Suppressor macrophage (primary cell): ENCODE measurements at places on chromosomes 1 and 21.

- DNase-seq: no peak
Measured at GRCh38 chr1:2134266-2134620, 60.3 kb downstream of the FAAP20 start.

DNA sequence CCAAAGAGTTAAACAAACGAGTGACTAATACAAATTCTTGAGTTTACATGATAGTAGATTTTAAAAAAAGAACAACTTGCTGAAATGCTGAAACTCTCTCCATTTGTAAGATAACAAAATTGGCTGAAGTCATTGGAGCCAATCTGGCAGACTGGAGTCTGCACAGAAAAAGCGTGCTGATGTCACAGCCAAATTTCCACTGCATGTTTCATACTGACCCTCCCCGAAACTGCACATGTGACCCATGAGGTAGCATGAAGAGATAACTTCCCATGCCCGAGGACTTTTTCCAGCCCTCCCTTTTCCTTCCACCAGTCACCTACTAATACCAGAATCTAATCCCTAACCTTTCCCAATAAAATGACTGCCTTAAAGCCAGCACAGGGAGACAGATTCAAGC, 1.2 kb upstream of the LELP1 start:
- DNase-seq: no peak

- DNase-seq: no peak
Measured at GRCh38 chr1:55081188-55081904, 42.0 kb downstream of the PCSK9 start.

- DNase-seq: peak; percentile 93
Measured at GRCh38 chr1:192810253-192810880, 1.5 kb downstream of the RGS2 start.

- DNase-seq: no peak
Measured at GRCh38 chr1:244112636-244113035, 61.6 kb downstream of the ZBTB18 start.

GRCh38 chr21:37552496-37553029, 186.0 kb downstream of the DYRK1A start:
- no peak for DNase-seq

DNA sequence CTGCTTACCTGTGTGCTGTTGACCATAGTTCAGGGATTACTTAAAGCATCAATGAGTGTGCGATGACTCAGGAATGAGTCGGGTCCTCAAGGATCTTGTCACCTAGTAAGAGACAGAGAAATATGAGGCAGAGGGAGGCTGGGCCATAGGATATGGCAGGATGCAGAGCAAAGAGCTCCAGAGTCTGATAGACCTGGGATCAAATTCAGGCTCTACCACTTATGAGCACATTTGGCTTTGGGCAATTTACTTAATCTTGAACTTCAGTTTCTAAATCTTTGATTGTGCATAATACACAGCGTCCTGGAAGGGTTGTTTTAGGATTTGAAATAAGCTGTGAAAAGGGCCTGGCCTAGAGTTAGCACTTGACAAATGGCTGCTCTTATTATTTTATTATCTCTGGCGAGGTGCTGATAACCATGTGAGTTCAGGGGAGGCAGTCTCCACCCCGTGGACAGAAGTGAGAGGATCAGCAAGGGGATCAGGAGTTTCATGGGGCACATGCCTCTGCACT, 94.5 kb downstream of the ROR1 start:
- no peak for DNase-seq

DNA sequence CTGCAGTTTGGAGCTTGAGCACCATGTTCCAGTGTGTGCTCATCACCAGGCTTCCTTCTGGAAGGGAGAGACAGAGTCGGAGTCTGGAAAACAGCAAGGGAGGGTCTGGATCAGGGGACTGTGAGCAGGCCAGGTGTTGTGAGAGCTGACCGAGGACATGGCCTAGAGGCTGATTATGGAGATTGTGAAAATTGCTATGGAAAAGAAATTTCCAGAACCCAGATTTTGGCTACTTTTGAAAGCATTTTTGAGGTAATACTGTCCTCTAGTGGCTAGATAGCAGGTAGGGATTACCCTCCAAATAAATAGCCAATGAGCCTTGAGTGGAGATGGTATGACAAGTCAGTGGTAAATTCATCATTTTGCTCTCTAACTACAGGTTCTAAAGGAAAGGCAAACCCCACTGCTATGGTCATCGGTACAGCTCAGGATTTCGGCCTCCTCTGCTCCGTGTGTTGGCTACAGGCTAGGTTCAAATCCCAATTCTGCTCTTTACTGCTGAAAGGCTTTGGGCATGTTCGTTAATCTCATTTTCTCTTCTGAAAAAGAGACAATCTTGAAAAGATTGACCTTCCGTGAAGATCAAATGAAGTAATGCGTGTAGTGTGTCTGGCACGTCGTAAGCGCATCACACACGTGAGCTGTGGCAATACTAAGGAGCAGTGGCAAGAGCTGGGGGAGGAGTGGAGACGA, 1.0 kb upstream of the HAO2 start:
- DNase-seq: no peak

DNA sequence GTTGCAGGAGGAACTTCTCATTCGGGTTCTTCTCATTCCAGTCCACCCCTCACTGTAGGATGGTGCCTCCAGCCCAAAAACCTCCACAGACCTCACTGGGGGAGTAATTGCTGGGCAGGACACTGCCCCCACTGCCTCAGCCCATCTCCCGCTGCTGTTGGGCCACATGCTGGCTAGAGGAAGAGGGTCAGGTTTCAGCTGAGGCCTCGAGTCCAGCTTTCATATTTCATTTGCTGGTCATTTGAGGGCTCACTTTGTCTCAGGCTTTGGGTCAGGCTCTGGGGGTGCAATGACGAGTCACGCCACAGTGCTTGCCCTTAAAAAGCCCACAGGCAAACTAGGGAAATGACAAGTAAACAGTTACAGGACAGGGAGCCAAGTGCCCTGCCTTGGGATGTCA, 9.3 kb downstream of the CDK18 start:
- DNase-seq: no peak

GRCh38 chr1:170274131-170274501, 128.4 kb downstream of the NTMT2 start:
- no peak for DNase-seq

DNA sequence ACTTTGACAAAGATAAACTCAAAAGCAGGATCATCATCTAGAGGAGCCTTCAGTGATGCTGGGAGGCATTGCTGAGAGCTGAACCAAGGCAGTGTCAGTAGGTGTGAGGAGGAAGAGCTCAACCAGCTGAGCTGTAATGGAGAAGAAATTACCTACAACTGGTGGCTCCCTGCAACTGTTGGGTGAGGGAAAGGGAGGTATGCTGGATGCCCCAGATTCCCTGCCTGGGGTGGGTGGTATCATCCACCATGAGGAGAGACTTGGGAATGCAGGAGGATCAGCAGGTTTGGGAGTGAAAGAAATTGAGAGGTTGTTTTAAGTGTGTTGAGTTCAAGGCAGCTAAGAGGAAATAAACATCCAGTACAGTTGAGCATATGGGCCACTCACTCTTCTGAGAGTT, 199.8 kb downstream of the DNM3 start:
- DNase-seq: no peak

- DNase-seq: peak; percentile 50
Measured at GRCh38 chr1:117635805-117636204, 30.0 kb downstream of the TENT5C start.

DNA sequence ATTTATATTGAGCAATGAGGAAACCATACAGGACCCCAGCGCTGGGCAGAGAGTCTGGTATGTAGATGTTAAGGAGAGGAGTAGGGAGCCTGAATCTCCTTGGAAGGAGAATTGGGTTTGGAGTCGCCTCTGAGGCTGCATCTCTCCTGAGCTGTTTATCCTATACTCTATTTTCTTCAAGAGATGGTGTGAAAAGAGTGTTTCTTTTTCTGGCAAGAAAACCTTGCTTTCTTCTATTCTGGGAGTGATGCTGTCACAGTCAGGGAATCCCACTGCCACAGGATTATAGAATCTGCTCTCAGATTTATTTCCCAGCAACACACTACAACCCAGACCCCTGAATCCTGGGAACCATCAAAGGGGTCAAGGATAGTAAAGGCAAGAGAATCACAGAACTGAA, 3.3 kb downstream of the LURAP1 start:
- no peak for DNase-seq

- peak; percentile 31 for DNase-seq
Measured at GRCh38 chr1:157269656-157270375, 131.6 kb upstream of the ETV3 start.

DNA sequence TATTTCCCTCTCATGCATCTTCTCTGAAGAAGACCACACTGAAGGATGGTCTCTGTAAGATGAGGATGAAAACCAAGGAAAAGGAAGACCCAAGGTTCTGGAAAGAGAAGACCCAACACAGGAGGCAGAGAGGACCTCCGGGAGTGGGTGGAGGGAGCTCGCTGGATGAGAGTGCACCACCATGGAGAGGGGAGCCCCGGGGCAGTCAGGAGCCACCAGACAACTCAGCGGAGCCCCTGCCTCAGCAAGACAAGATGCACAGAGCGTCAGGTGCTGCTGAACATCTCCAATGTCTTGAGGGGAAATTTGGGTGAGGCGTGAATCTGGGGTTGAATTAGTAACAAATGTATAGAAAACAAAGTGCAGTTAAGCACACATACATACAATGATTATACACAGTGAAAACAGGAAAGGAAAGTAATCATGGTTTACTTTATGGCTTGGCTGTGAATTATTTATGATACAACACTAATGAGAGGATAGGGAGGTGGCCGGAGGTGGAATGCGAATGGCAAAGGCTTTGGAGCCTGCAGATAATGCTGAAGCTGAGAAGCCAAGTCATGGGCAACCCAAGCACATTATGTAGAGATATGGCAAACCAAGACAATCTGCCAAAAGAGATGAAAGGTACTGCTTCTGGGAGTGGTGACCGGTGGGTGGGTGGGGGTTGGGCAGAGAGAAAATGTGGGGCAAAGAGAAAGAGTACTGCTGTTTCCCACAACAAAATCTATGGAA, 80.4 kb upstream of the EDN2 start:
- no peak for DNase-seq

- no peak for DNase-seq
Measured at GRCh38 chr1:183597656-183598347, 7.5 kb upstream of the NCF2 start.

- DNase-seq: no peak
Measured at GRCh38 chr1:77673716-77674355, 8.6 kb downstream of the ZZZ3 start.

- DNase-seq: peak; percentile 95
Measured at GRCh38 chr1:32500387-32501209, 35.7 kb downstream of the ZBTB8B start.

DNA sequence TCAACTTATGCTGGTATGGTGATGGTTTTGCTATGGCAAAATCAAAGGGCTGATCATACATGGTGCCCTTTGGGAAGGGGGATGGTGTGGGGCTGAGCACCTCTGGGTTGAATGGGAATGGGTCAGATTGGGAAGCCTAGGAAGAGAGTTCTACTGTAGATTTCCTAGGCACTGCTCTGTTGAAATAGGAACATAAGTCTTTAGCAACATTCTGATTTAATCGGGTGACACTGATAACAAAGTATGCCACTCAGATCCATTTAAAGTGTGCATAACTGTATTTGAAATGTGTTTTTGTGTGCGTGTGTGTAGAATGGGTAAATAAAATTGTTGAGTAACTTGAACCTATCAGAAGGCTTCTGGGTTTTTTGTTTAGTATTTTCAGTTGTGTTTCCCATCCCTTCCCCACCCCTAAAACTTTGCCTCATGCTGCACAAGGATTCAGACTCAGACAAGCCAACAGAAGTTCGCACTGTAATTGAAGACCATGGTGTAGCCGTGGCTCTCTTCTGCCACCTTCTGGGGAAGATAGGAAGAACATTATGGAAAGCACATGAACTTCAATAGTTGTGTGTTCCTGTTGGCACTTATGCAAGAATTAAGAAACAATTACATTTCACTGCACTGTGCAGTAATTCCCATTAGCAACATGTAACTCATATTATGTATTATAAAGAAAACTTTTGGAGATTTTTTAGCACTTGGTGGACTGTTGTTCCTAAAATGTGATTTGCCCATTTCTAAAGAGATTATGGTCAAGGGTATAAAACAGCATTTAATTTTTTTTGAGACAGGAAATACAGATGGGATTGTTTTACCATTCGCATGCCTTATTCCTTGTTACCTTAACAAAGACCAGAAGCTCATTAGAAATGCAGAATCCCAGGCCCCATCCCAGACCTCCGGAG, 10.9 kb upstream of the C4BPB start:
- peak; percentile 85 for DNase-seq

GRCh38 chr1:199551967-199552565, 475.4 kb upstream of the NR5A2 start:
- DNase-seq: peak; percentile 86

GRCh38 chr1:164637461-164638375, 78.7 kb downstream of the PBX1 start:
- DNase-seq: no peak

- DNase-seq: peak; percentile 40
Measured at GRCh38 chr1:59903141-59903754, 23.3 kb downstream of the CYP2J2 start.

DNA sequence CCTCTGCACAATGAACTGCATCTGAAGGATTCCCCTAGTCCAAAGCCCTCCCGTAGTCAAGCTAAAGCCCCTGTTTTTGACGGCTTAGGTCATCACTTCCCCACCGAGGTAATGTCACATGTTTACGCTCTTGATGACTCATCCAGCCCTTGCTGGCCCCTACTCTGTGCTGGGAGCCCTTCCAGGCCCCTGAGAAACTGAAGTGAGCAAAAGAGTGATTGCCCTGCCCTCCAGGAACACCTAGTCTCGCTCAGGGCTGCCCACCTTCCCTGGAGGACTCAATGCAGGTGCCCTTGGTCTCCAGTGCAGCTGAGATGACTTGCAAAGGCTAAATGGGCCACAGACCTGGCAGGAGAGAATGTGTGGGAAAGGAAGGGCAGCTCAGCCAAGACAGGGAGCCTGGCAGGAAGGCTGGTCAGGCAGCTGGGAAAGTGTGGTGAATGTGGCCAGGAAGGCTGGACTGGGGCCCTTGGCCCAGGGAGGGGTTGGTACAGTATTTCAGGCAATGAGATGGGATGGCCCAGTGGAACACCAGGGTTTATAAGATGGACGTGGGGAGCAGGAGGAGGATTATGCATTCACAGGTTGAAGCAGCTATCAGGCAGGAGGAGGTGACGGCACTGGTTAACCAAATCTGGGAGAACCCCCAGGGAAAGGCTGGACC, 345.6 kb downstream of the NPHP4 start:
- DNase-seq: no peak

GRCh38 chr21:26766826-26767325, 78.3 kb downstream of the ADAMTS1 start:
- DNase-seq: no peak

DNA sequence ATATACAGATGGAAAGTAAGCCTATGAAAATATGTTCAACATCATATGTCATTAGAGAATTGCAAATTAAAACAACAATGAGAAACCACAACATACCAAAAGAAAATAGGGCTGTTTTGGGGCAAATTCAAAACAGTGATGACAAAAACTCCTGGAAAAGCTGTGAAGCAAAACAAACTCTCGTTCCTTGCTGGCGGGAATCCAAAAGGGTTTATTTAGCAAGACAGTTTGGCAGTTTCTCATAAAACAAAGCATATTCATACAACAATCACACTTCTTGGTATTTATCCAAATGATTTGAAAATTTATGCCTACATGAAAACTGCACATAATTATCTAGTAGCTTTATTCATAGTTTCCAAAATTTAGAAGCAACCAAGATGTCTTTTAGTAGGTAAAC, 44.4 kb downstream of the COL11A1 start:
- DNase-seq: no peak

GRCh38 chr1:156860628-156861423, at the start of gene NTRK1:
TSS of gene NTRK1 (plus strand) at chr1:156860865. CDS start at chr1:156860935, 70 bp downstream.
- DNase-seq: no peak

- DNase-seq: peak; percentile 50
Measured at GRCh38 chr1:31750858-31751510, 13.2 kb downstream of the ADGRB2 start.
